T-helper 2 cell (primary cell): ENCODE measurements at places on chromosomes 3 and 15.
A peak's percentile ranks its signal among the peaks of the same experiment; 100 is the strongest.

DNA sequence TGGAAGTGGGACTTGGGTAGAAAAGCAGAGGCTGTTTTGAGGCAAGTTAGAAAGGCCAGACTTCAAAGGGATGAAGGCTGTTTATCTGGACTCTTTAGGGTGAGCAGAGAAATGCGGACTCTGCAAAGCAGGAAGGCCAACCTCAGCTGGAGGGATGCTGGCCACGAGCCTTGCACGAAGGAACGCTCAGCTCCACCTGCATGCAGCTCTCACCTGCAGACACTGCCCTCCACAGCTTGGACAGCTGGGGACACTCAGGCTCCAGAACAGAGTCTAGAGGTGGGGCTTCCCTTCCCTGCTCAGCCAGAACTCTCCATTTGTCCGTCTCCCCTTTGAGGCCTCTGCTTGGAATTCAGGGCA lies 229.7 kb downstream of the ADAMTS17 start:
- no peak for DNase-seq

DNA sequence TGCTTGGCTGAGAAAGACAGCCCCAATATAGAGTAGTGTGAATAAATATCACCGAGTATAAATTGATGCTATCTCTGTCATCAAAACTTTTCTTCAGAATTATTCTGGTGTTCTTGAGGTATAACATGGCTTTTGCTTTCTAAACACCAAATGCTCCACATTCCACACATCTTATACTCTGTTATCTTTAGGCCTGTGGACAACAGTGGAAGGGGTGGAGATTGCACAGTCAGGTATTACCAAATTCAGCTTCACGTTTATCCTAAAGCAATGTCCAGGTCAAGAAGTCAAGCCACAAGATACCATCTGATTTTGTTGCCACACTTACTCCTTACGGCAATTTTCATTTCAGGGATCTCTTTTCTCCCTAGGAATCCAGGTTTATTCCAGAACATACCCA lies 394.8 kb downstream of the SI start:
- no peak for DNase-seq

- DNase-seq: no peak
Measured at GRCh38 chr15:75669191-75669878, 21.6 kb downstream of the SNX33 start.

GRCh38 chr3:12681089-12681942 lies 17.4 kb upstream of the RAF1 start:
- DNase-seq: no peak

GRCh38 chr15:41730543-41730942 lies 43.7 kb upstream of the MAPKBP1 start:
- no peak for DNase-seq

DNA sequence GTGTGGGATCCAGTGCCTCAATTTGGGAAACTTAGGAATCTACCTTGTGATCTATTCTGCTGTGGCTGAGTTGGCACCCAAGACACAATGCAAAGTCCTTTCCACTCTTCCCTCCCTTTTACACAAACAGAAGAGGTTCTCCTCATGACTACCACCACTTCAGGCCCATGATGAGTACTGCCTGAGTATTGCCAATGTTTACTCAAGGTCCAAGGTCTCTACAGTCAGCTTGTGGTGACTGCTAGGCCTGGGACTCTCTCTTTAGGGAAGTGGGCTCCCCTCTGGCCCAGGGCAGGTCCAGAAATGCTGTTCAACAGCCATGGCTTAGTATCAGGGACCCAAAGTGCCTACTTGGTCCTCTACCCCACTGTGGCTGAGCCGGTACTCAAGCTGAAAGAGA lies 56.8 kb upstream of the PEX5L start:
- no peak for DNase-seq

DNA sequence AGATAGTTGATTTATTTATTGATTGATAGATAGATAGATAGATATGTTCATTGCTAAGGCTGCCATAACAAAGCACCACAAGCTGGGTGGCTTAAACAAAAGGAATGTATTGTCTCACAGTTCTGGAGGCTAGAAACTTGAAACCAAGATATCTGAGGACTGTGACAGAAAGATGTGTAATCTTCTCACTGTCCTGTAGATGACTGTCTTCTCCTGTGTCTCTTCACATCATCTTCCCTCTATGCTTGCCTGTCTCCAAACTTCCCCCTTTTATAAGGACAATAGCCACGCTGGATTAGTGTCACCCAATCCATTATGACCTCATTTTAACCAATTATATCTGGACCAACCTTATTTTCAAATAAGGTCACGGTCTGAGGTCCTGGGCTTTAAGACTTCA lies 40.9 kb downstream of the GNB4 start:
- no peak for DNase-seq

DNA sequence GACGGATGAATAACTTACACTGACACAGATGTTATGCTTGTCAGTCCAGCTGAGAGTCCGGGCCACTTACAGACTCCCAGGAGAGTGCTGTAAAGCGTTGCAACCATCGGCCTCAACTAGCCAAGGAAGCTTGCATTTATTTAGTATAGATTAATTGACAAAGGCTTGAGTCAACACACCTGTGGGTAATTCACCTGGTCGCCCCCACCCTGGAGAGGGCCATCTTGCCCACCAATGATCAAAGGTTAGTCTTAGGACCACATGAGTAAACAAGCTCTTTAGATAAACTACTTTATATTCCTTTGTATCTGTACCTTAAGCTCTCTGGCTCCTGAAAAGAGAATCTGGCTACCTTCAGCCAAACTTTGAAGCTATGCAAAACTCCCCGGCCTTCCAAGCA lies 51.0 kb downstream of the PAK2 start:
- no peak for DNase-seq

DNA sequence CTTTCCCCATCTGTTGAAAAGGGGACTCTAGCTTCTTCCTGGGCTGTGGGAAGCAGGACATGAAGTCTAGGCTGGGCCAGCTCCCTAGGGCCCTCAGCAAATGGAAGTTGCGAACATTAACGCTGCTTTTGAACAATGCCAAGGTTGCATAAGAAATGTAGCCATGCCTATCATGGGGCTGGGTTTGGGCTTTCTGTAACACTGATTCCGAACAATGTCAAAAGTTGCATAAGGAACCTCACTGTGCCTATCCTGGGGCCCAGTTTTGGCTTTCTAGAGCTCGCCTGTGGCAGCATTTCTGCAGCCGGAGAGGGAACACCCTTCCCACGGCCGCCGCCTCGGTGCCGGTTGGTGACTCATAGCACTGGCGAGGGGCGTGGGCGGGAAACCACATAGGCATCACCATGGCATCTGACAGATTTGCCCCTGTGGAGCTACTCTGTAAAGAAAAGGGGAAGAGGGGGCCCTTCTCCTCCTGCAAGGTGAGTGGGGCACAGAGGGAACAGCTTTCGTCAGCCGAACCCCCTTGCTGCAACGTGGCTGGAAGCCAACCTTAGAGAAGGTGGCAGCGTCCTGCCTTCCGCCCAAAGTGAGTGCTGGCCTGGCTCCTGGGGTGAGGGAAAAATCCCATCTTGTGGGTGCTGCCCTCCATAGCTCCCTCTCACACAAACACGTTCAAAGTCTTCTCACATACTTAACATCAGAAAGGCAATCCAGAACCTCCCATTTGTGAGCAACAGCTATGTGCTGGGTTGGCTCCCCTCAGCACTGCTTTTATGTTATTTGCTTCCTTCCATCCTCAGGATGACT lies 46.6 kb upstream of the ATP2B2 start:
- peak; percentile 88 for DNase-seq

- DNase-seq: no peak
Measured at GRCh38 chr15:64574301-64575017, 114.1 kb downstream of the ZNF609 start.

DNA sequence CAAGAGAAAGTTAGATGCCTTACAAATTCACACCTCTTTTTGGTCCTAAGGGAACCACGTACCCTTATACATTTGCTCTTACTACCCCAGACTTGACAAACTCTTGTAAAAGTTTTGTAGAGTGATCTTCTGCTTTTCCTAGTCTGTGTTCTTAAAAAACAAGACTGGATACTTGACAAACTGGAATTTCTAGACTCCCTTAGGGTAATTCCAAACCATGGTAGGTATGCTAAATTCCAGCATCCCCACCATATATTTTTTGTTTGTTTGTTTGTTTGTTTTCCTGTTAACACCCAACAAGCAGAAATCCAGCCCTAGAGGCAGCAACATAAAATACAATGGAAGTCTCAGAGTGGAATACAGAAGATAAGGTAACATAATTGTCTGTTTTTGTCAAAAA lies 280.7 kb upstream of the NR2F2 start:
- DNase-seq: no peak
